A549 treated with Hydrocortisone at 1 μM for 4 hours (cell line): ENCODE measurements at places on chromosomes 3 and 15. TPM values are rescaled to one million over a fixed set of nuclear protein-coding genes. Genes with fewer than 3 reads are reported as not detected.

PYDC2 gene
- not detected in 5 replicates for total RNA-seq

WWTR1 gene
- 143 to 172 TPM (median 159 TPM) in 5 replicates for total RNA-seq

CYP19A1 gene
- 0.10 to 0.37 TPM (median 0.22 TPM) in 5 replicates for total RNA-seq

PLIN1 gene
- 0.05 to 0.15 TPM (median 0.12 TPM) in 4 of 5 replicates, not detected in the other for total RNA-seq

OR5H6 gene
- not detected in 5 replicates for total RNA-seq

UCN2 gene
- total RNA-seq: 6.8 to 8.3 TPM (median 7.9 TPM) in 5 replicates
